ENCODE measurements at places on chromosomes 5 and 9.

- DNase-seq, result no peak
These were observed 18.2 kb upstream of the WDR38 start for GRCh38 chr9:124835026-124835557.

DNA sequence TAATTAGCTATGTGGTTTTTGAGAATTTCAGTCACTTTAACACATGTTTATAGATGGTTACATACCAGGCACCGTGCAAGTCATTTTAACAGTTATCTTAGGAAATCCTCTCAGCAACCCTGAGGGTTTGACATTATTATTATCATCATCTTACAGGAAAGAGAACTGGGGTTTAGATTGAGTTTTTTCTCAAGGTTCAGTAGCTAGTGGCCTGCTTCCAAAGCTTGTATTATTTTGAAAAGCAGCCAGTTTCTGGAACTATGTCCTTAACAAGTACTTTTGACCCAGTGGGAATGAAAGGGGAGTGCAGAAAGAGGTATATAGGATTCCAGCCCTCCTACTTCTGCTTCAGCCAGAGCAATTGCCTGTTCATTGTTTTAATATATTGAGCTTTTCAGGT, 157.5 kb downstream of the COMMD10 start:
- no peak for DNase-seq

- DNase-seq, result no peak
These were observed 36.6 kb downstream of the SEMA4D start for GRCh38 chr9:89461265-89461664.

DNA sequence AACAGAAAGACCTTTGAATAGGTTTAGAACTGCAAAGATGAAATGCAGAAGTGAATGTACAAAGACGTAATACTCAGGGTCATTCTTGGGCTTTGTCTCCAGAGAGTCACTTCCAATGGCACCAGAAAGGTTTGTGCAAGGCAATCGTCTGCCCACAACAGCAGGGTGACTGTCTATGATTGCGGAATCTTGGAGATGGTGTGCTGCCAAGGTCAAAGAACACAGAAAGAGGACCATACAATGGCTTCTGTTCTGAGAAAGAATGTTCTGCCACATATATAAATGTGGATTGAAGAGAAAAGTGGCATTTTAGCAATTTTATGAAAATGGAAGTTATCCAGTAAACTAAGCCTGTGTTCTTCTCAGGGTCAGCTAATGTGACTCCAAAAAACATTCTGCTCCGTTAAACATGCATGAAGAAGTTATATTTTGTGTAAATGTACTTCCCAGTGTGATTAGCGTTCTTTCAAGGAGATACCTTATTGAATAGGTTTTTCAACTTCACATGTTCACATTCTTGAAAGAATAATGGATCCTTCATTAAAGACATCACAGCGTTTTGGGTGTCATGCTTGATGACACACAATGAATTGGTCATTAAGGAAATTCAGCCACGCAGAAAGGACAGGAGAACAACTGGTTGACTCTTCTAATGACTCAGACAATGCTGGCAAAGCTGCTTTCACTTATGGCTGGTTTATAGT, 73.4 kb upstream of the CDH6 start:
- DNase-seq, result no peak
